Adipocyte (in vitro differentiated cells): ENCODE measurements at places on chromosomes 4 and X.

DNA sequence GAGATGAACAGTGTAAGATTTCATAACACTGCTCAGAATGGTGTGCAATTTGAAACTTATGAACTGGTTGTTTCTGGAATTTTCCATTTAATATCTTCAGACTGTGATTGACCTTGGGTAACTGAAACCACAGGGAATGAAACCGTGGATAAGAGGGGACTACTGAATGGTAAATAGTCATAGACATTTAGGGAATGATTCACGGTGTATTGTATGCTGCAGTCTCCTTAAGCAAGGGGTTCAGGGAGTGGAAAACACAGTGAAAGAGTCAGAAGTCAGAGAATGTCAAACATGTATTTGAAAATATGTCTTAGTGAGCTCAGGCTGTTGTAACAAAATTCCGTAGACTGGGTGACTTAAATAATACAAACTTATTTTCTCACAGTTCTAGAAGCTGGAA, 398.2 kb upstream of the DIPK2B start:
- DNase-seq = peak; percentile 75

DNA sequence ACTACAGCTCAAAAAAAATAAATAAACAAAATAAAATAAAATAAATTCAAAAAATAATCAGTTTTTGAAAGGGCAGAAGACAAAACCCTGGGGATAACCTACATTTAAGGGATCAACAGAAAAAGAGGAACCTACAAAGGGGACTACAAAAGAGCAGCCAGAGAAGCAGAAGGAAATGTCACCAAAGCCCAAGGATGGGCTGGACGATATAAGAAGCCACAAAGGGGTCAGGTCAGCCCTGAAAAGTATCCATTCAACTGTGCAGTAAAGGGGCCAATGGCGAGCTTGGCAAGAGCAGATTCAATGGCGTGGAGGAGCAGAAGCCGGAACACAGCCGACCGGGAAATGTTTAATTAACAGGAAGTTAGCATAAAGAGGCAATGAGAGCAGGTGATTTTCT, 16.9 kb downstream of the ACOT9 start:
- DNase-seq = no peak

DNA sequence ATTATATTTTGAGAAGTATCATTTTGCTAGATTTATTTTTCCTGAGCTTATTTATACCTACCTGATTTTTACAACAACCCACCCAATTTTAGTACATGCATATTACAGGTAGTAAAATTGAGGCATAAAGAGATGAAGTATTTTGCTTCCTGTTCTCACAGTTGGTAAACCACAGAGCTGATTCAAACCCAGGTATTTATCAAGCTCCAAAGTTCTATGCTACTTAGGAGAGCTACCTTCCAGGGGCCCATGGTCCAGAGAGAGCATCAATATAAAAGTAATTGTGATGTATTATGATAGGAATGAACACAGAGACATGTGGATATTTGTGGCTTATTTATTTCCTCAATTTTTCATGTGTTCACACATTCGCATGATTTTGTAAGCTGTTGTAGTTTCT, 20.2 kb upstream of the GBA3 start:
- DNase-seq = no peak

DNA sequence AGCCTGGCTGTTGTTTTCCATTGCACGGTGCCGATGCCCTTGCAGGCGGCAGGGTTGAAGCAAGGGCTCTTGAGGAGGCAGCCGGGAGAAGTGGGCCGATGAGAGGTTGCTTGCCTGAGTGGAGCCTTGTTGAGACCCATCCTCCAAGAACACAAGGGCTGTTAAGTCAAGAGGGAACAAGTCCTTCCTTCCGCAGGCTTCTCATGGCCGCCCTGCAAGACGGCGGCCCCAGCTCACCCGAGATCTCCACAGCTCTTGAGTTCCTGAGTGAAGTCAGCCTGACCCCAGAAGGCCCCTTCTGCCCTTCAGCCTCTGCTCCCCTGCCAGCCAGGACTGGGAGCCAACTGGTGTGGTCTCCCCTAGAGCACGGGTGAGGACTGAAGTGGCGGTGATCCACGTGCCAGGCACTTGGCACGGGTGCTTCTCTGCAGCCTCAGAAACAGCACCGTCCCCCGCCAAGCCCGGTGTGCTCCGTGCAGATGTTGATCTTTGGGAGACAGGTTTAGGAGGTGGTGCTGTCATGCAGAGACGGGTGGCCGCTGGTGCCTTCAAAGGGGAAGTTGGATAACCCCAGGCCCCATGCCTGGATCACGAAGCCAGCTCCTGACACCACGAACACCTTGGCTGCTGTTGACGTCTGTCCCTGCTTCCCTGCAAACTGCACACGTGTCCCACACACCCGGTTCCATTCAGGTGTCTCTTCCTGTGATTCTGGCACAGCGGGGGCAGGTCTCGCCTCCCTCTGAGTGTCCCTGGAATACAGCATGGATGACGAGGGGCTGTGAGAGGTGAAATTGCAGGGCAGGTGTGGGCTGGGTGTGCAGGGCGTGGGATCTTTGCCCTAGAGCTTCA, 164.4 kb upstream of the PSAPL1 start:
- DNase-seq = no peak

- DNase-seq = peak; percentile 55
Observed at GRCh38 chr4:14529653-14530052, 472.6 kb upstream of the CPEB2 start.

DNA sequence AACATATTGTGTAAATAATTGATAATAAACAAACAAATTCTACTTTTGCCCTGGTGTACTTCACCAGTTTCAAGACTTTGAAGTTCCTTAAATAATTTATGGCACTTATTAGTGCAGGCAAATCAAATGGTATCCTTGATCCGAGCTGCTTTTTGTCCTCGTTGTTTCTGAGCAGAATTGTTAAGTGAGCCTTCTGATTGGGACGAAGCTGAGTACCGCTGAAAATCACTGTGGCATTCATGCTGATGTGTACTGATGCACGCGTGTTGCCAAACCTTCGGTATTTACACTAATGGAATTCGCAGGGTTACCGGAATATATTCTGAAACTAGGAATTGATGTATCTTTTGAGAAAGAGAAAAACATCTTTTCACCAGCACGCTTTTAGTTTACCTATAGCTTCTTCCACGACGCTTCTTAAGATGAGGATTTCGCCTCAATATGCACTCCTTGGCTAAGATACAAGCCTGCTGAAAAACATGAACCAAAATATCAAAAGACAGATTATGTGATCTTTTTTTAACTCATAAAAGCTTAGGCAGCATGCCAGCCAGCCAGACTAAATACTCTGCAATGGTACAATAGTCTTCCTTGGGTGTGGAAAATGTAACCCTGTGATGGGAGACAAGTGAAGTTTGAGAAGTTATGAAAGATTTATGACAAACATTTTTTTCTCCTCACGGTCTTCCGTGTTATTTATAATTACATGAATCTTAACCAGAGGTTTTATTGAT, 48.9 kb upstream of the TENM3 start:
- no peak for DNase-seq

DNA sequence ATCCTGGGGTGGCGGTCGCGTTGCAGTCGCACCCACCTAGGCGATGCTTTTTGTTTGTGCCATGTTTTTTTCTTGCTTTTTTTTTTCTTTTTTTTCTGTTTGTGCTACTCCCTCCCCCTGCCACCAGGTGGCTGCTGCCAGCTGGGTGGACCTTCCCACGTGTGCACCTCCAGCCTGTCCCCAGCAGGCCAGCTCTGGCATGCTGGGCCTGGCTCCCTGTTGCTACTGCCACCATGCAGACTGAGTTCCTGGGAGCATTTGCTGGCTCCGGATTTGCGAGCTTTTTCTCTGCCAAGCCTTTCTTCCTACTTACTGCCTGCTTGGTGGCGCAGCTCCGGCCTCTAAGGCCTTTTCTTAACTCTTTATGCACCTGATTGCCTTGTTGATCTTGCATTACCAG, 161.2 kb upstream of the WDFY3 start:
- peak; percentile 22 for DNase-seq

DNA sequence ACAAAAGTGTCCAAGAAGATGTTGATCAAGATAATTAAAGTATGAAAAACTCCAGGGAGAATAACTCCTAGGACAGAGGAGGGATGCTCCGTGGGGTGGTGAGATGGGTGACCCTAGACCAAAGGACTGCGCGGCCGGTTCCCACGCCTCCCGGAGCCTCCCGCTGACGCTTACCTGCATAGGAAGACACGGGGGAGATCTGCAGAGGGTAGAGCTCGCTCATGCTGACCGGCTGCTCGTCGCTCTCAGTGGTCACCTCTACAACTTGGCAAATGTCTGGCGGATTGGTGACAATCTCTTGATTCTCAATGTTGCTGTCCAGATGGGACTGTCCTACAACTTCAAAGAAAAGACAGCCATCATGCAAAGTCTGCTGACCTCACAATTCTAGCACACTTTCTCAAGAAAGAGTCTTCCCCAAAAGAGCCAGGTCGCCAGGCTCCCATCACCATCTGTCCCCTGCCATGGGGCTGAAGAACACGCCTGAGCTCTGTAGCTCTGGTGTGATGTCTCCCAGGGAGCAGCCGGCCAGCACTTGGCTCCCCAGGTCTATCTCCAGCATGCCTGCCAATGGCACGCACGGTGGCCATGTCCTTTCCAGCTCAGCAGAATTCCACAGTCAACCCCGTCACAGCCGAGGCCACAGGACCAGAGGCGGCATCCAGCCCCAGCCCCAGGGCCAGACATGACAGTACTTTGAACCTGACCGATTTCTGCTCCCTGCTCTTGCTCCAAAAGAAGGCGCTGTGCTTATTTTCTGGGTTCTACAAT, 75.4 kb downstream of the IRF2 start:
- DNase-seq = no peak

GRCh38 chr4:94803181-94803580, 45.4 kb downstream of the BMPR1B start:
- peak; percentile 7 for DNase-seq

DNA sequence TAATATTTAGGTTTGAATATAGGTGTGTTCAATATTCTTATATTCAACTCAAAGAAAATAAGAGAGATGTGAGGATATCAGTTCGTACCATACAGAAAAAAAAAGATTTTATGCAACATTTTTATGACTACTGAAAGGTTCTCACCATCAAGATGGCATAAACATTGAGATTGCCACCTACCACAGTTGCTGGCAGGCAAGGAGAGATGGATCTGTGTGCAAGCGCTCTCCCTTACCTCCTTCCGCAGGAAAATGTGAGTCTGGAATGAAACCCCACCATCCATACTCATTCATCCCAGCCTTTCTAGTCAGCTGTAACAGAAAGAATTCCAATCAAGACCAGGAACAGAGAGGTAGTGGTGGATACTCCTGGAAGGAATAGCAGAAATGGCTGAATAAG, 376.9 kb downstream of the PPP3CA start:
- no peak for DNase-seq

- no peak for DNase-seq
Observed at GRCh38 chrX:37906357-37906756, 59.0 kb upstream of the DYNLT3 start.

DNA sequence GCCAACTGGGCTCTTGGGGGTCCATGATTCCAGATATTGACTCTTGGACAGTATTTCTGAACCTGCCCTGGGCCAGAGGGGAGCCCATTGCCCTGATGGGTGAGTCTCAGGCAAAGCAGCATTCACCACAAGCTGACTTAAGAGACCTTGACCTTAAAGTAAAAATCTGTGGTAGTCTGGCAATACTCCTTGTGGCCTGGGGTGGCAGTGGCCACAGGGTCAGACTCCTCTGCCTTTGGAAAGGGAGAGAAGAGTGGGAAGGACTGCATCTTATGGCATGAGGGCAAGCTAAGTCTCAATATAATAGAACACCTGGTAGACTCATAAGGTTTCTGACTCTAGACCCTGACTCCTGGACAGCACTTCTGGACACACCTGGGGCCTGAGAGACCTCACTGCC, 340.3 kb upstream of the MAD2L1 start:
- DNase-seq = no peak

GRCh38 chrX:123803331-123803983, 56.4 kb upstream of the XIAP start:
- peak; percentile 66 for DNase-seq

- no peak for DNase-seq
Observed at GRCh38 chr4:109155084-109155483, 147.4 kb downstream of the COL25A1 start.

GRCh38 chr4:172813359-172813923, 355.2 kb upstream of the GALNT7 start:
- DNase-seq = no peak

DNA sequence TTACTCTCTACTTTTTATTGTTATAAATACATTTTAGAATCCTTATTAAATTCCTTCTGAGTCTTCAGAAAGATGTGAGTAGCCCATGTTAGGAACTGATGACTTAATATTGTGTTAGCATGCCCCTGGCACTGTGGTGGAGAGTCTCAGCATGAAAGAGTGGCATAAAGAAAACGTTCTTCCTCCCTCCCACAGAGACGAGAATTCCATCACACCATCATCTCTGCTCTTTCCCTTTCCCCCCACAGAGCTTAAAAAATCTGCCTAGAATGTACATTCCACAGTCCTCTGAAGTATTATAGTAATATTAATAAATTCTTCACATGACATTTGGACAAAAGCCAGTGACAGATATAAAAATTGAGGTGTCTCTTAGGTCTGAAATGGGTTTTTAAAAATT, 117.8 kb upstream of the DKK2 start:
- DNase-seq = no peak

DNA sequence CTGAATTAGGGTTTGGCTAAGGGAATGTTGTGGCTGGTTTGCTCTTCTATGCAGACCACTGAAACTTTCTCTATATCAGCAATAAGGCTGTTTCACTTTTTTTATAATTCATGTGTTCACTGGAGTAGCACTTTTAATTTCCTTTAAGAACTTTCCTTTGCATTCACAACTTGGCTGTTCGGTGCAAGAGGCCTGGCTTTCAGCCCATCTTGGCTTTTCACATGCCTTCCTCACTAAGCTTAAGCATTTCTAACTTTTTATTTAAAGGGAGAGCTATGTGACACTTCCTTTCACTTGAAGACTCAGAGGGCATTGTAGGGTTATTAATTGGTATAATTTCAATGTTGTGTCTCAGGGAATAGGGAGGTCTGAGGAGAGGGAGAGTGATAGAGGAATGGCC, 142.3 kb downstream of the SHROOM4 start:
- DNase-seq = no peak

- peak; percentile 91 for DNase-seq
Observed at GRCh38 chr4:8303485-8304281, 34.1 kb downstream of the HTRA3 start.

- peak; percentile 49 for DNase-seq
Observed at GRCh38 chr4:2862528-2862927, 18.9 kb downstream of the ADD1 start.
